ENCODE measurements at places on chromosomes 2 and 18.

DNA sequence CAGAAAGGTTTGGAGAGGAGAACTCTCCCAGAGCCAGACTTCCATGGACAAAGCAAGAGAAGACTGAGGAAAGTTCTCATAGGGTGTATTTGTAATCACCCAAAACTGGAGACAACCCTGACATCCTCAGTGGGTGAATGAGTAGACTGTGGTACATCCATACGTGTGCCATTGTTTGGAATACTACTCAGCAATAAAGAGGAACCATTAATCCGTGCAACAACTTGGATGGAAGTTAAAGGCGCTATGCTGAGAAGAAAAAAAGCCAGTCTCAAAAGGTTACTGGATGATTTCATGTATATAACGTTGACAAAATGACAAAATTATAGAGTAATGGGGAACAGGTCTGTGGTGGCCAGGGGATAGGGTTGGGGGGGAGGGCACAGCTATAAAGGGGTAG, 24.1 kb upstream of the TMEM214 start:
- no peak for DNase-seq

- peak; percentile 42 for DNase-seq
Observed at GRCh38 chr2:105287692-105288091, 41.8 kb downstream of the TGFBRAP1 start.

GRCh38 chr2:10165861-10166675, 43.5 kb downstream of the RRM2 start:
- no peak for DNase-seq

- DNase-seq = no peak
Observed at GRCh38 chr2:26290001-26290400, 45.3 kb downstream of the HADHB start.

Data from GM10248 (cell line).